ENCODE measurements at places on chromosomes 2 and 18.

GRCh38 chr2:10001586-10001985 lies 41.8 kb upstream of the KLF11 start:
- no peak for DNase-seq

GRCh38 chr18:57083485-57083884 lies 63.4 kb upstream of the BOD1L2 start:
- DNase-seq = no peak

GRCh38 chr2:68295516-68295915 lies 24.2 kb downstream of the CNRIP1 start:
- DNase-seq = no peak

DNA sequence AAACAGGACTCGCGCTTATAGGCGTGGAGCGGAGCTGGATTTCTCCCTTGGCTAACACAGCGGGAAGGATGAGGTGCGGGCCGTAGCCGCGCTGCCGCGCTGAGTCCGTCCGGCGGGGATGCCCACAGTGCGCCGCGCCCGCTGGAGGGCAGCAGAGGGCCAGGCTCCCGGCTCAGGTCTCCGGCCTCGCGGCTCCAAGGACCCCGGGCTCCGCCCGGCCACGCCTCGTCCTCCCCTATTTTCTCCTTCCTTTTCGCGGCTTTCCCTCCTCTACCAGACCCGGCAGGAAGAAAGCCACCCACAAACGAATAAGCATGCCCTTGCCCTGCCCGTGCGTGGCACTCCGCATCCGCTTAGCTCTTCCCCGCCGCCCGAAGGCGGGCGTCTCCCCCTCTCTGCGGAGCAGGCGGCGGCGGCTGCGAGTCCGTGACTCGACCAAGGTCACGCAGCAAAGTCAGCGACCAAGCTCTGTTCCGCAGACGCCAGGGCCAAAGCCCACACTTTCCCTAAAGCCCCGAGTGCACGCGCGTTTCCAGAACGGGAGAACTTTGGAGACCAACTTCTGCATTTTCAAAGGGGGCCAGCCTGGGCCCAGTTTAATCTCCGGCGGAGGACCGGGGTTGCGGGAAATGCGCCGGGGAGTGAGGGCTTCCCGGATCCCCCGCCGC lies 48.5 kb downstream of the KCNIP3 start:
- DNase-seq = peak; percentile 66

DNA sequence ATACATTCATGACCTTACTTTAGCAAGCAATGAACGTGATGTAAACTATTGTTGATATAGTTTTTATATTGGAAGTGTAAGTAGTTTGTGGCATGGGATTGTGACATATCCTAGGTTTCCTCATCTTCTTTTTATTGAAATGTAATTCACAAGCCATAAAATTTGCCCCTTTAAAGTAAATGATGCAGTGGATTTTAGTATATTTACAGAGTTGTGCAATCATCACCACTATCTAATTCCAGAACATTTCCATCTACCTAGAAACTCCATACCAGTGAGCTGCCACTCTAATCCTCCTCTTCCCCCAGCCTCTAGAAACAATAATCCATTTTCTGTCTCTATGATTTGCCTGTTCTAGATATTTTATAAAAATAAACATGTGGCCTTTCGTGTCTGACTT lies 10.7 kb upstream of the CASP10 start:
- no peak for DNase-seq

DNA sequence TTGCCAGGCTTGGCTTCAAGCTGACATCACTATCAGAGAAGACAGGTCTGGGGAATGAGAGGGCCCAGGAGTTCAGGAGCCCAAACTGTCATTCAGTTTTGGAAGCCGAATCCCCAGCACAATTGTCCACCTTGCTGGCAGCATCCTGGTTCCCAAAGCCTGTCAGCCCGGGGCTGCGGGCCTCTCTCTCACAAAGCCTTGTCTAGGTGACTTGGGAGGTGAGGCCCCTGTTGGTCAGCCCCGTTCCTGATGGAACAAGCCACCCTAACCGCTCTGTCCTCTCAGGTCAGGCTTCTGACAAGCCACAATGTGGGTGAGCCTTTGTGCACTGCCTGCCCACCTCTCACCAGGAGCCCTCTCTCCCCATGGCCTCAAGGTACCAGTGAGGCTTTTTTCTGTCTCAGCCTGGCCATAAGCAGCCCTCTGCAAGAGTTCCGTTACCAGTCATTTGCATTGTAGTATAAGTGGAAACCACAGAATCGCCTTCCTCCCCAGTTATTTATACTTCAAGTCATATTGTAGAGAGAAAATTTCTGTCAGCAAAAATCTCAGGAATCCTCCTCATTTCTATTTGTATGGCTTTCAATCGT lies 100.6 kb downstream of the MSH2 start:
- peak; percentile 53 for DNase-seq

- DNase-seq = no peak
Measured at GRCh38 chr2:207833251-207833751, 63.6 kb upstream of the FZD5 start.

GRCh38 chr2:119294671-119295070 lies 71.0 kb downstream of the STEAP3 start:
- no peak for DNase-seq

- no peak for DNase-seq
Measured at GRCh38 chr2:240132651-240132980, 3.5 kb downstream of the COPS9 start.

GRCh38 chr2:96024336-96025193 lies 10.2 kb downstream of the GPAT2 start:
- DNase-seq = peak; percentile 9

DNA sequence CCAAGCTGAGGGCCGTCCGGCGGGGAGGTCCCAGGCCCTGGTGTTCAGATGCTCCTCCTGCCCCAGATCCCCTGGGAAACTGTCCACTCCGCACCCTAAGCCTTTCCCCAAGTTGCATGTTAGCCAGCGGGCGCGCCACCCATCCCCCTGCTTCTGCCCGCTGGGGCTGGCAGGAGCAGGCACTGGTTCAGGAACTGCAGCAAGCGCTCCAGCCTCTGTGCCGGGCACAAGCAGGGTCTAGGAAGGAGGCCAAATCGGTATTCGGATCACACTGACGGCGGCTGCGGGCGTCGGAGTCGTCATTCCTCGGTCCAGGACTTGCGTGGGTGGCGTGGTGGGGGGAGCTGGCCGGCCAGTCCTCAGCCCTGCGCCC lies 53.7 kb downstream of the FAM168B start:
- no peak for DNase-seq

GRCh38 chr18:22684268-22684667 lies 248.9 kb upstream of the RBBP8 start:
- no peak for DNase-seq

GRCh38 chr2:192035731-192036442 lies 158.8 kb downstream of the TMEFF2 start:
- DNase-seq = no peak

DNA sequence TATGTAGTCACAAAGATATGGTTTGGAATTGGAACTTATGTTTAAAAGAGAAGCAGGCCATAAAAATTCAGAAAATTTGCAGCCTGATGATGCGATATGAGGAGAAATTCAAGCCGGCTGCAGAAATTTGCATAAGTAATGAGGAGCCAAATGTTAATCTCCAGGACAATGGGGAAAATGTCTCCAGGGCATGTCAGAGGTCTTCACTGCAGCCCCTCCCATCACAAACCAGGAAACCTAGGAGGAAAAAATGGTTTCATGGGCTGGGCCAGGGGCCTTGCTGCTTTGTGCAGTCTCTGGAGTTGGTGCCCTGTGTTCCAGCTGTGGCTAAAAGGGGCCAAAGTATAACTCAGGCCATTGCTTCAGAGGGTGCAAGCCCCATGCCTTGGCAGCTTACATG lies 28.4 kb downstream of the TACR1 start:
- no peak for DNase-seq

DNA sequence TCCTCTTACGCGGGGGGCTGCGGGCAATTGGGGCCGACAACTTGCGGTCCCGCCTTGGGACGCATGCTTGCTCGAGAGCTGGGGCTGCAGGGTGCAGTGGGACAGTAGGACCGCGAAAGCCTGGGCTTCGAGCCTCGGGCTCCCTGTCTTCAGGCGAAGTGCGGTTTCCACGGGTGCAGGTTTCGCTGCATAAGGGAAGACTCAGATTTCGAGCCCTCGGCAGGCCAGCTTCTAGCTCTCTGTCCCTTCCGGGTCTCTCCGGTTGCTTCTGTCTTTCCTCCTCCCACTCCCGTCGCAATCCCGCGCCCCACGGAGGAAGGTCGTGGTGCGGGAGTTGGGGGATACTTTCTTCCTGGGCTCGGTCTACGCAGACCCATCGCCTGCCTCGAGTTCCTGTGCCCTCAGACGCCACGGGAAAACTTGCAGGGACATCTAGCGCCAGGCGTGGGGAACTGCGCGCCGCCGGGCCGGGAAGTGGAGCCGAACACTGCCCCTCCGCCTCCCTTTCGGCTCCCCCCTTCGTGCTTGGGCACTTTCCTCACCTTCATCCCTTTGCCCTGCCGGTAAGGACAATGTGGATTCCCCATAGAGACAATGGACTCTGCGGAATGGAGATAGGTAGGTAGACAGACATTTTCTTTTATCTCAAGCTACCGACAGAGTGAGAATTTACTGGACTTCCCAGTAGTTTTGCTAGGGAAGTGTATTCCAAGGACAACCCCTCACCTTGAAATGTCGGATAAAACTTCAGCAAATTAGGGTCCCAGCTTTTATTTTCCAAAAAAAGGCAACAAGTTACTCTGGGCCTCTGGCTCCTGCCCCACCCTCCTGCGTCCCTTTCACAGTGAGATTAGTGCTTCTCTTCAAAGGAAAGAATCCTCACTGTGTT lies 4.2 kb upstream of the HOXD13 start:
- DNase-seq = no peak

- no peak for DNase-seq
Measured at GRCh38 chr2:88967844-88968243, 276.4 kb downstream of the RPIA start.

- no peak for DNase-seq
Measured at GRCh38 chr2:97716695-97717612, 3.6 kb downstream of the ZAP70 start.

DNA sequence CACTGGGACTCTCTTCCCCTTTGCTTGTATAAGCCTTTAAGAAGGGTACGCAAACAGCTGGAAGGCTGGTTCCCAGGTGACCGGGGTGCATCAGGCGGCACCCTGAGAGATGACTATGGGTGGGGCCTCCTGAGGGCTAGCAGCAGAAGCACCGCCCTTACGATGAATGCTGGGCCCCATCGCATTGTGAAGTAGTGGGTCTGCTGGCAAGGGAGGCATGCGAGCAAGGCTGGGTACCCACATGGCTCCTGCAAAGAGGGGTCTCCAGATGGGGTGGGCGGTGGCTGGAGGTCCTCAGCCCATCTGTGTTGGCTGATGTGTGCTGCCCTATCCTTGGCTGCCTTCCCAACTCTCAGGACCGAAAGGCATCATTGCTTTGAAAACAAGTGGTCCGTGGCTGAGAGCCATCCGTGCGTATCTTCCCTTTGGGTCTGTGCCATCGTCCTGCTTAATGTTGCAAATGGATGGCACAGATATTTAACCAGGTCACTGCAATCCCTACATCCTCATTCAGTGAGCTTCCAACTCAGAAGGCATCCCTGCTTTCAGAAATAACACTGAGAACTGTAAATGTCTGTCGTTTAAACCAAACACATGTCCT lies 83.5 kb upstream of the GPC1 start:
- no peak for DNase-seq

DNA sequence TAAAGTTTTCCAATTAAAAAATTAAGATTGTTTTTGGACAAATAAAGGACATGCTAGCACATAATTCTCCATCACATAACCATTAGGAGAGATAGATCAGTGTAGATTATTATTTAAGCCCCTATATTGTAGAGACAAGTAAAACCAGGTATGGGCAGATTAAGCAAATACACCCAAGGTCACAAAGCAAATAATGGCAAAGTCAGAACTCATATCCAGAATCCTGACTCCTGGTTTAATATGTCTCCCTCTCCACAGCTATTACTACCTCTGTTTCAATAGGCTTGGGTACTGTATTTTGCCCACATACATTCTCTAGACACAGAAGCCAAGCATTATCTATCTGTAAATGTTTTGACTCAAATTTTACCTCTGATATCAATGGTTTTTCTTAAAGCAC lies 282.3 kb downstream of the EPHA4 start:
- no peak for DNase-seq

DNA sequence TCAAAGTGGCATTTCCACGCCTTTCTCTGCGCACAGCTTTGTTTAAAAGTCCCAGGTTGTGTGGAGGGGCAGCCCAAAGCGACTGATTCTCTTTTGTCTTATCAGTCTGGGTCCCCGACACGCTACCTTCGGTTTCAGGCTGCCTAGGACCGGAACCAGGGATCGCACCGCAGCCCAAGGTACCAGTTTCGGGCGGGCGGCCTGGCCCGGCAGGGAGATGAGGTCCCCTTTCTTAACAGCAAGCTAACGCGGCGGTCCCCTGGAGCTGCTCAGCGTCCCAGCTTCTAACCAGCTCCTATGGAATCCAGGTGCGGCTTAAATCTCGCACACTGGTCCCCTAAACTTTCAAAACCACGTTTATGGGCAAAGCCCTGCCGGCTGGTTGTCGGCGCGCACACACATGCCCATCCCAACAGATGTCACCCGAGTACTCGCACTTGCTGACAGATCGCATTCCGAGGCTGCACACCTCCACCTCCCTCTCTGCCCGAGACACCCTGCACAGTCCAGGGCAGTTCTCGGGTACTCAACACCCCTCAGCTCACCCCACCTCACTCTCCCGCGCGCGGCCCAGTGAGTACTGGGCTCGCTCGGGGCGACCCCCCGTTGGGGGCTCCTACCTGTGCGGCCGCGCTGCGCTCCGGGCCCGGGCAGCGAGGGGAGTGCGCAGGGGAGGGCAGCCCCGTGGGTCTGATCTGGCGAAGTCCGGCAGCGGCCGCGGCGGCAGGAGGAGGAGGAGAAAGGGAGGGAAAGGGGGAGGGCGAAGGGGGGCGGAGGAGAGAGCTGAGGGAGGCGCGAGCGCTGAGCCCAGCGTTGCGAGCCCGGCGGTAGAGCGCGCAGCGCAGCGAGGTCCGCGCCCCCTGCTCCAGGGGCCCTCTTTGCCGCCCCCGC lies at the start of gene EFEMP1:
Gene EFEMP1 (minus strand): TSS at position 692 of the 891 bp plus-strand sequence. CDS start 1,342 bp downstream, outside the sequence.
- DNase-seq = peak; percentile 36

- no peak for DNase-seq
Measured at GRCh38 chr2:126761981-126762878, 106.3 kb downstream of the GYPC start.

- DNase-seq = no peak
Measured at GRCh38 chr2:15082105-15083058, 449.9 kb downstream of the LRATD1 start.

DNA sequence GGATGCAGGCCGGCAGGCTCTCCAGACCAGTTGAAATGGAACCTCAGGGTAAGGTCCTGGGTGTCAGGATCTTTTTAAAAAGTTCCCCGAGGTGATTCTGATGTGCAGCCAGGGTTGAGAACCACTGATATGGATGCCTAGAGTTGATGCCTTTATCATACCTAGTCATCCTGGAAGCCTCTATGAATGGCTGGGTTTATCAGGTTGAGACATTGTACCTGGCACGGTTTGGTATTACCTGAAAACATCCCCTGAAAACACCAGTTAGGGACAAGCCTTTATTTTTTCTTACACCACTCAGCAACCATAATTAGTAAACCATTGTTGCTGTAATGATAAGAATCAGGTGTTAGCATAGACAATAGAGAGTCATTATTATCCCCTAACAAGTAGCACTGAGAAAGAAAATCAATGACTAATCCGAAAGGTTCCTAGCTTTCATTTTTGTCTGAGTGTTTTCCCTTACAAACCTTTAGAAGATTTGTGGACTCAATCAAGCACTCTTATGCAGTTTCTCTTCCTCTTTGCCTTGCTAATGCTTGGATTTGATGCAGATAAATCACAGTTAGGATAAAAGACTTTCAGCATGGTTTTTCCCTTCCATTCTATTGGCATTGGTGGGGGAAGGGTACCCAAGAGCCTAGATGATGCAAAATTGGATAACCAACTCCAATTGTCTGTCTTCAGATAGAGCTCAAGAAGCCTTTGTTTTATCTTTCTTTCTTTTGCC lies 116.5 kb upstream of the LYPD6 start:
- peak; percentile 13 for DNase-seq
